Neural progenitor cell (in vitro differentiated cells): ENCODE measurements at places on chromosomes 7 and 10.
A peak's percentile ranks its signal among the peaks of the same experiment; 100 is the strongest.

- DNase-seq: no peak
Measured at GRCh38 chr7:67422601-67423000, 426.0 kb downstream of the TYW1 start.

DNA sequence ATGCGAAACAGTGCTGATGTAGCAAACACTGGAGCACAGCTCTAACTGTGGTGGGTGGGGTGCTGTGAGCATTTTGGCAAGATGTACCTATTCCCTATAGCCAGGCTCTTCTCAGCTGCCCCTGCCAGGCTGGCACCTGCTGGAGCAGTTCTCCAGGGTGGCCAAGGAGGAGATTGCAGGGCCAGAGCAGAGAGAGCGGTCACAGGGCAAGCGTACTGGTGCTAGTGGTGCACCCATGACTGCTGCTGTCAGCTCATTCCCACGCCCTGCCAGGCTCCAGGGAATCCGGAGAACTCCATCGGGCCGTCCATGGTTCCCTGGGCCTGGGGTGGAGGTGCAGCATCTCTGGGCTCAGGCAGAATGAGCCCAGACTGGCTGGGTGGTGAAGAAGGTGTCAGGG, 2.1 kb downstream of the COL13A1 start:
- DNase-seq: no peak

GRCh38 chr7:77157446-77157845, 35.0 kb downstream of the CCDC146 start:
- no peak for DNase-seq

DNA sequence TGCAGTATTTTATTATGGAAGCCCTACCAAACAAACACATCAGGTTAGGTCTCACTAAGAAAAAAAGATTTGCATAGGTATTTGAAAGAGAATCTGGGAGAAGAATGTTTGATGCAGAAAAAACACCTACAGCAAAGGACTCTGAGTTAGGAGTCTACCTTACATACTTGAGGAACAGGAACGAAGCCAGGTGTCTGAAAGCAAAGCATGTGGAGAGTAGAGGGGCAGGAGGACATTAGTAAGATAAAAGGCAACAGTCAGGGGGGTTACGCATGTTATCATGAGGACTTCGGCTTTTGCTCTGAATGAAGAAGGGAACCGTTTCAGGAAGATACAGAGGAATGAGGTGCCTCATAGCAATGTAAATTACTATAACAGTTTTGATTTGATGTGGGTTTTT, 87.9 kb upstream of the PTER start:
- no peak for DNase-seq

- no peak for DNase-seq
Measured at GRCh38 chr10:70268376-70268775, 15.4 kb downstream of the NPFFR1 start.

DNA sequence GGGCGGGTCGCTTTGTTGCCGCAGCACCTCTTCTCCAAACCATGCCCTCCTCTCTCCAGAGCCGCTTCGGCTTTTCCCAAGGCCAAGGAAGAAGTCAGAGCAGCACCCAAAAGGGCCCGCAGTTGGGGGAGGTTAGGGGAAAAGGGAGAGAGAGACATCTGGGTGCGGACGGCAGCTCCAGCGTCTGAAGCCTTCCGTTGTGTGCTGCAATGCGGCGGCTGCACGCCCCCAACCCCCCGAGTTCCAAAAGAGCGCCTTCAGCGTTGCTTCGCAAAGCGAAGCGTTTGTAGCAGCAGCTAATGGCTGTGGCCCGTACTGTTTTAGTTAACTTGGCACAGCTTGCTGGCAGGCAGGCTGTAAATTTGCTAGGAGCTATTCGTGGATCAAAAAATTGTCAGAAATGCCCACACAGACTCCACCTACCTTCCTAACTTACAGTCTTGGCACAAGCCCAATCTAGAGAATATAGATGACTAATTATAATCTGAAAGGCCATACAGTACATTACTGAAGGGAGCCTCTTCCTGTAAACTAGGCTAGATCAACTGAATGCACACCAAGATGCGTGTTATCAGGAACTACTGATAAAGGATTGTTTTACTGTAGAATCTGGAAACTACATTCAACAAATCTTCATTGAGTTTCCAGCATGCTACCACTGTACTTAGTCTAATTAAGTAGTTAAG, 1.1 kb upstream of the KBTBD2 start:
- peak; percentile 69 for DNase-seq

GRCh38 chr7:15753887-15754579, 67.5 kb upstream of the MEOX2 start:
- no peak for DNase-seq

- no peak for DNase-seq
Measured at GRCh38 chr7:128931965-128932861, 5.5 kb upstream of the IRF5 start.

DNA sequence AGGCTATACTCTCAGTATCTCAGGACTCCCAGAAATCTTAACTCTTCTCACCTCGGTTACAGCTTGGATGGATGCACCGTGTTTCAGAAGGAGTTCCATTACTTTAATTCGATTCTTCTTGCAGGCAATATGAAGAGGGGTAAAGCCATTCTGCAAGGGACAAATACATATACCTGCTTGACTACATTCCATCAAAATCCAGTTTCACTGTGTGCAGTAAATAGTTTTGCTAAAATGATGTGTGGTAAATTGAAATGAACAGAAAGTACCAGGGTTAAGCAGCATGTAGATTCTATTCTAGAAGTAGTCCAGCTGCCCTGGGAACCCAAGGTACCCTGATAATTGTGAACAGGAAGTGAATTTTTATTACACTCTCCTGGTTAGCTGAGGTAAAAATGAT, 183.9 kb downstream of the ANK3 start:
- no peak for DNase-seq

DNA sequence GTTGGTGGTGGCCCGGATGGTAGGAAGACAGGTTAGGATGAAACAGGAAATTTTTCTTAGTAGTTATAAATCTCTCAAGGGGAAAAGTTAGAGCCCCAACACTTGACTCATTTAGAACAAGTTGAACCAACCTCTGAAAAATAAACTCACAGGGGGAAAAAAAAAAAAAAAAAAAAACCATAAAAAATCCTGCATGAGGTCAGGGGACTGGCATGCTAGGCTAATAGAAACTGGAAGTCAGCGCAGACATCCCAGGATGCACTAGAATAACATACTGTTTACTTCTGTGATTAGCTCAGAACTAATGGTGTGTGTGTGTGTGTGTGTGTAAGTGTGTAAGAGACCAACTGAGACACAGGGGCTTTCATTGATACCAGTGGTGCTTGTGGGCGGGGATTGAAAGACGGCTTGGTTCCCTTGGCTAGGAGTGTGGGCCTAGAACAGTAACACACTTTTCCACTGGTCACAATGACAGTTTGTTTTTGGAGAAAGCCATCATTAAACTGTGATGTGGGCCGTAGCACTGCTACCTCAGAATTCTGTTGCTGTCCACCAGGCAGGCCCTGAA, 491.6 kb upstream of the GALNT17 start:
- no peak for DNase-seq

DNA sequence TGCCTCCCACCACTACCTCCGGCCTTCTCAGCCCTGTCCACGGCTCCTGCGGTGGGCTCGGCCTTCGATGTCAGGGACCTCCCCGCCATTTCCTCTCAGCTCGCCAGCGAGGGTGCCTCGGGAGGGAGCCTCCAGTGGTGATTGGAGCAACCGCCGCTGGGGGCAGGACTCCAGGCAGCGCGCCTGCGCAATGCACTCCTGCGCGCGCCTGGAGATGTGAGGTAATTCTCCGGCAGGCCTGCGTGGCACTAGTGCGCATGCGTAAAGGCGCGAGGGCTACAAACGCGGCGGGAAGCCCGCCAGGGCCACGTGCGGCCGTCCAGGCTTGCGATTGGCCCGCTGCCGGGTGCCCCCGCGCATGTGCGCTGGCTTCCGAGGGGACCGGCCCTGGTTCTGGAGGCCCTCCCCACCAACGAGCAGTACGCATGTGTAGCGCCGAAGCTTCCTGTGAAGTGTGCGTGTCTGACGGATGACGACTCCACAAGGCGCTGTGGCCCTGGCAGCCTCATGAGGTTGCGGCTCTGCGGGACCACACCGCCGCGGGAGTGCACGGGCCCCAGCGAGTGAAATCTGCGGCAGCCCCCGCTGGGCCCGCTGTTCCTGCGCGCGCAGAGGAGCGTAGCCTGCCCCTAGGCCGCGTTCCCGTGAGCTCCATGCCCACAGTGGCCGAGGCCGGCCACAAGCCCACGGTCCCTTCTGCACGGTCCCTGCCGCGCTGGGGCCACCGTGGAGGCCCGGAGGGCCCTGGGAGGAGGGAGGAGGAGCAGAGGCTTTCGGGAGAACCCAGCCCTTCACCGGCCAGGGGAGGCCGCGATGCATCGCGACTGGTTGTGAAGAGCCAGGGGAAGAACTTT, at the start of gene SYCE1:
TSS of gene SYCE1 (minus strand) at position 143 of the 854 bp plus-strand sequence. CDS start at position 89, 54 bp downstream.
- no peak for DNase-seq

GRCh38 chr10:114271075-114271778, 32.2 kb downstream of the VWA2 start:
- DNase-seq: no peak

DNA sequence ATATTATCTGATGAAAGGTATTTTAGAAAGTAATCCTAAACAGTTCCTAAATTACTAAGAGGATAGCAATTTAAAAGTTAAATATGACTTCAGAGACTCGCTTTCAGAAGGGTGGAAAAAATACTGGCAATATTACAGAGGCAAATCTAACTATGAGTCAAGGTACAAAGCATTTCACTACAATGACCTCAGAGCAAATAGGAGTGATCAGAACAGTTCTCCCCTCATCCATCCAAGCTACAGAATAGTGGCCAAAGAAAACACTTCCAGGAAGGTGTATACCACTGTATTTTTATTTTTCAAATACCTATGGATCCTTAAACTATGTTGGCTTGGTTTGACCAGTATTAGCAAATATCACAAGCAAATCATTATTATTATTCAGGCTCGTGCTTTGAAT, 112.8 kb upstream of the ODAD2 start:
- no peak for DNase-seq

DNA sequence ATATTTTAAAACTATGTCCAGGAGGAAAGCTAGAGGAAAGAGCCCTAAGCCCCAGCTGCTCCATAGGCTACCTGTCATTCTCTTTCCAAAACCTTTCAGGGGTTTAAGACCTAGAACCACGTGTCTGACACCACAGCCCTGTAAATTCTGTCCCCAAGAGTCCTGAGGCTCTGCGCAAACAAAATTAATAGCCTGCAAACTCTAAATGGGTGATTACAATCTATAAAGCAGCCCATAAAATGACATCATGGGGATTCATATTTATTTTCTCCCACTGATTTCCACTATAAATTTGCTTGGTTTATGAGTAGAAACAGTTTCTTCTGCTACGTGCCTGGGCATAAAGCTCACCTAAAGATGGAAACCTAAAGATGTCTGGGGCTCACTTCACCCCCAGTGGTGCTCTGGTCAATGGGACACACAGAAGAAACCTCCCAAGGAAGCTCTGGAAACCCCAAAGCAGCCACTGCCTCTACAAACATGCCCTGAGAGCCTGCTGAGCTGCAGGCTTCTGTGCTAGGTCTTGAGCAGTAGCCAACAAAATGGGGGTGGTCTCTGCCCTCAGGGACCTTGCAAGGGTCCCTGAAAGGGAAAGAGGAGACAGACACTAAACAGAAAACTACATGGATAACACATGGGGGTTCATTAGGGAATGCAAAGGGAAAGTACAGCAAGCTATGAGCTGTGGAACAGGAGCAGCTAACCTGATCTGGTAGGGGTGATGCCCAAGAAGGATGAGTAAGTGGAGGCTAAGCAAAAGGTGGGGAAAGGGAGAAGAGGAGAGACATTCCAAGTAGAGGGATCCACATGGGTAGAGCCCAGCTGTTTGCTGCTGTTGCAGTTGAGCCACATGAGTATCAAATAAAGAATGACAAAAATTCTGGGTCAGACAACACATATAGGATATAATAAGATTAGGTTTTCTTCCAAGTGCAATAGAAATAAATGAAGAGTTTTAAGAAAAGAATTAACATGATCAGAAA, 331.7 kb downstream of the KCNMA1 start:
- DNase-seq: no peak

GRCh38 chr7:98346515-98347069, 54.3 kb downstream of the BAIAP2L1 start:
- no peak for DNase-seq

GRCh38 chr10:129680661-129681344, 213.8 kb downstream of the MGMT start:
- DNase-seq: no peak

- DNase-seq: no peak
Measured at GRCh38 chr10:92801978-92802872, 46.1 kb upstream of the EXOC6 start.

DNA sequence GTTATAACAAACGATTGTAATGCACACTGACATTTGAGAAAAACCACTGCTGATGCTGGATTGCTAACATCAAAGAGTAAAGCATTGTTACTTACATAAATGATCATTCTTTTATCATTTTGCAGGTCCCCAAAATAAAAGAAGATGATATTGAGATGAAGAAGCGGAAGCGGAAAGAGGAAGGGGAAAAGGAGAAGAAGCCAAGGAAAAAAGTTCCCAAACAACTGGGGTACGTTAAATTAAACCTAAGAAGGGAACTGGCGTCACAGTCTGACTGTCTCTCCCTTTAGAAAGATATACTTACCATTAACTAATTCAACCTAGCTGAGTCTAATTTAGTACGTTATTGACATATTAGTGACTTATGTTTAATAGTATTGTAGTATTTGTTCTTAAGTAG, 28.1 kb downstream of the UBN2 start:
- DNase-seq: no peak

DNA sequence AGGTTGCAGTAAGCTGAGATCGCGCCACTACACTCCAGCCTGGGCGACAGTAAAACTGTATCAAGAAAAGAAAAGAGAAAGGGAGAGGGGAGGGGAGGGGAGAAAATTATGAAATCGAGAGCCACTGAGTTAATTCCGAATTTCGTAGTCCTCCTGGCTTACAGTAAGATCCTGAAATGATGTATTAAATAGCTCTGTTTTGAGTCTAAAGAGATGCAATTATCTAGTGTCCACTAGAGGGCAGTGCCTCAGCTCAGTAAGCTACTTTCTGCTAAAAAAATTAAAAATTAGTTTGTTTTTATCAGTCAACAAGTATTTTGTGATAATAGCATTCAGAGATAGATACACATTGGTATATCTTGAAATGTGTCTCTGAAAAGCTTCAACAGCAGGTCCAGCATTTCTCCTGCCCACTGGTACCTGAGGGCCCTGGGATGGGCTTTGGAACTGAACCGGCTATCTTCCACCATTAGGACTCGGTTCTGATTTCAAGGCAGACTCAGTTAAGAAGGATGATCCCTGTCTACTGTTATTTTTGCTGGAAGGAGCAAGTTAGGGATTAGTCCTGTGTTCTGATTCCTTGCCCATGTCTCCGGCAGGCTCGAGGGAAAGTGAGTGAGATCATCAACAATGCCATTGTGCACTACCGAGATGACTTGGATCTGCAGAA, 19.5 kb downstream of the TSPAN33 start:
- DNase-seq: peak; percentile 57
